ENCODE measurements at places on chromosomes 2 and 18.

GRCh38 chr2:150586858-150587257, 99.4 kb upstream of the RND3 start:
- no peaks in the 10 kb centered on the region for H3K27me3 ChIP-seq
- DNase-seq: no peak
- no peaks in the 10 kb centered on the region for H3K36me3 ChIP-seq
- H3K4me3 ChIP-seq: no peak overlapping the region
- H3K4me1 ChIP-seq: no peaks in the 10 kb centered on the region

DNA sequence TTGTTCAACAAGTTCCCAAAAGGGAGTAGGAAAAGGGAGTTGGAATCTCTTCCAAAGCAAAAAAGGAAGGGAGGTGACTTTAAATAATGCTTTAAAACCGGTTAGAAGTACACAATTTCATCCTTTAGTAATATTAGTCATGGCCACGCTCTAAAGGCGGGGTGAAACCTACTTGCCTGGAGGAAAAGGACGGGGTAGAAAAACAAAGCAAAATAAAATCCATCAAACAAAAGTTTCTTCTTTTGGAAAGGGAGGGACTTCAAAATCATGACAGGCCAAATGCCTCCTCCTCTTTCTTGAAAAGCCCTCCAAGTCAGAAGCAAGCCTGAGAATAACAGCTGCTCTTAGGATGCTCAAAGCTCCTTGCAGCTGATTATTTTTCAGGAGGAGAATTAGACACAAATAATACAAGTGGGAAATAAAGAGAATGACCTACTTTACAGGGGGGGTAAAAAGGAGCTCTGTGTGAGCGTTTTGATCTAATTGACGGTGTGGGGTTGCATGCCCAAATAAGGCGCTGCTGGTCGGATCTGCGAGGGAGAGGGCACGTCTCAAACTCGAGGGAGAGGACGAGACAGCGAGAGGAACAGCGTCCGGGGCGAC, 1.8 kb upstream of the NPAS2 start:
- H3K36me3 ChIP-seq: no peaks in the 10 kb centered on the region
- H3K4me3 ChIP-seq: peak overlapping the region; percentile 23
- peaks cover 17% of the 10 kb centered on the region for H3K4me1 ChIP-seq

- H3K27me3 ChIP-seq: no peaks in the 10 kb centered on the region
- no peak overlapping the region for H3K27ac ChIP-seq
- no peaks in the 10 kb centered on the region for H3K4me1 ChIP-seq
- H3K36me3 ChIP-seq: no peaks in the 10 kb centered on the region
- no peak for DNase-seq
Observed at GRCh38 chr2:67604360-67604759, 207.2 kb downstream of the ETAA1 start.

- no peaks in the 10 kb centered on the region for H3K27me3 ChIP-seq
- DNase-seq: no peak
- H3K36me3 ChIP-seq: no peaks in the 10 kb centered on the region
- peaks cover 27% of the 10 kb centered on the region for H3K4me1 ChIP-seq
- no peak overlapping the region for H3K4me3 ChIP-seq
Observed at GRCh38 chr2:439077-439476, 151.2 kb upstream of the ALKAL2 start.

DNA sequence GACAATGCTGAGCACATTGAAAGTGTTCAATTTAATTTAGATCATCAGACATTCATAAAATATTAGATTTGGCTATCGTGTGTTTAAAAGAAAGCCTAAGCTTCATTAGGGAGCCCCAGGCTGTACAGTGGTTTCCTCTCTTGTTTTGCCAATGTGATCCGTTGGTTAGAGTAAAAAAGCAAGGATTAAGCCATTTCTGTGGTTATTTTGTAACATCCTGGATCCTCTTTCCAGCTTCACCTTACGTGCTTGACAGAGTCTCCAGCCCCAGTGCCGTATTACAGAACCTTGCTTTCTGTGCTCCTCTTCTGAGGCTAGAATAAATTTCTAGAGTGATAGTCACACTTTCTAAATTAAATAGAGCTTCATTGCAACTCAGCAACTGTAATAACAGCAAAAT, 289.3 kb upstream of the LINC00305 start:
- DNase-seq: no peak
- H3K4me1 ChIP-seq: no peaks in the 10 kb centered on the region
- no peak overlapping the region for H3K27ac ChIP-seq

DNA sequence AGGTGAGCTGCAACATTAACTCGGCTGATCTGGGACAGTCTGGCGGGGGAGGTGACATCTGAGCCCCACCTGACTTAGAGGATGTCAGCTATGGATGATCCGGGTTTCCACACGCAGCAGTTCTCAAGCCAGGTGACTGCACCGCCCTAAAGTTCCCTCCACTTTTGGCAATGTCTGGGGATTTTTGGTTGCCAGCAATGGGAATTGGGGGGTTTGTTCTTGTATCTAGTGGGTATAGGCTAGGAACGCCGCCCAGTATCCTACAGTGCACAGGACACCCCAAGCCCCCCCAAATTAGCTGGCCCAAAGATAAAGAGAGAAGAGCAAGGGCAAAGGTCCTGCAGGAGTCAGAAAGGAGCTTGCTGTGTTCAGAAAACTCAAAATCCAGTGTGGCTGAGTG, 544 bp upstream of the AGFG1 start:
- H3K27ac ChIP-seq: peak overlapping the region; percentile 26
- H3K4me1 ChIP-seq: peaks cover 35% of the 10 kb centered on the region
- H3K4me3 ChIP-seq: peak overlapping the region; percentile 63
- H3K27me3 ChIP-seq: no peaks in the 10 kb centered on the region
